ENCODE measurements at places on chromosomes 1 and 21. TPM values are rescaled to one million over a fixed set of nuclear protein-coding genes. Genes with fewer than 3 reads are reported as not detected.

LRRC7 gene
- total RNA-seq, result not detected

CCDC27 gene
- not detected for total RNA-seq

NCDN gene
- total RNA-seq, result 17.1 TPM

CELA3B gene
- total RNA-seq, result not detected

TIAM1 gene
- 0.74 TPM for total RNA-seq

RNF11 gene
- 28.7 TPM for total RNA-seq

ITSN1 gene
- 17.8 TPM for total RNA-seq

IVL gene
- 0.06 TPM for total RNA-seq

TMEM69 gene
- total RNA-seq, result 16.8 TPM

SPRR2F gene
- not detected for total RNA-seq

TMEM81 gene
- total RNA-seq, result 2.5 TPM

C1orf53 gene
- 4.3 TPM for total RNA-seq
